ENCODE measurements at places on chromosomes 1 and 21.

DNA sequence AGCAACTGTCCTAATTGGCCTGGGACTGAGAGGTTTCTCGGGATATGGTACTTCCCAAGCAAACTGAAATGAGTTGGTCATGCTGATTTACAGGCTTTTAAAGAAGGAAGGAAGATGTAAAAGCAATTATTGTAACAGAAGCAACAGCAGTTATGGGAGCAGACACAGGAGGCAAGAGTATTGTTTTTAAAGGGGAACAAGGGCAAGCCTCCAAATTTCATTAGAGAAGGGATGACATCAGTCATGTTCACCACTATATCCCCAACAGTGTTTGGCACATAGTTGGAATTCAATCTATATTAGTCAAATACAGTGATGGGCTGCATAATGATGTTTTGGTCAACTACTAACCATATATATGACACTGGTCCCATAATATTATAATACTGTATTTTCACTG is 46.0 kb upstream of the JUN start:
- DNase-seq: no peak

GRCh38 chr1:226666692-226667091 is 72.4 kb downstream of the ITPKB start:
- no peak for DNase-seq

DNA sequence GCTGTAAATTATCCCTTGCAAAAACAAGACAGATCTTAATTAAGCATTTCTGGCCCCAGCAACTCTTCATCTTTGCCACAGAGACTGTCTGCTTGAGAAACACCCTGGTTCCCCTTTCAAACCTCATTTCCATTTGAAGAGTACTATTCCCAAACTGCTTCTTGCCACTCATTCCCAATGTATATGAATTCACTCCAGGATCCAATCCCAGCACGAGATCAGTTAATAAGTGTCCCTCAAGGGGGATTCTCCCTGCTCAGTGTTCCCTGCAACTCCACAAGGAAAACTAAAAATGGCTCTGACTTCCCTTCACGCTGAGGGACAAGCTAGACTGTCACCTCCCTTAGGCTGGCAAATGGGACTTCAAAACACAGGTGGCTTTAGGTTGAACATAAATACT is 173.2 kb downstream of the SIPA1L2 start:
- no peak for DNase-seq

- DNase-seq: no peak
Measured at GRCh38 chr21:33302796-33303195, 22.0 kb upstream of the IFNAR1 start.

DNA sequence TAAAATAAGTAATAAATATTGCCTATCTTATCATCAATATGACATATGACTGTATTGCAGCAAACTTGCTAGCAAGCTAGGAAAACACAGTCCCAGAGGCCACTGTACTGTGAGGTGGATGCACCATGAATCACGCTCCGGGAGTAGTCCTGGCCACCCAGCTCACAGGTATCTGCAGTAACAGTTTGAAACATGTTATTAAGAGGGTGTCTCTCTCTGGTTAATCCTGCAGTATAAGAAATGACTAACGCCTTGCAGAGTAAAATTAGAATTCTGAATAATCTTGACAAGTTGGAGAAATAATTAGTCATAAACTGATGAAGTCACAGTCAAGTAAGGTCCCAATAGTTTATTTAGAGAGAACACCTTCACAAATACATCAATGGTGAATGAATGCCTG is 34.0 kb upstream of the DPT start:
- no peak for DNase-seq

GRCh38 chr1:237975376-237975775 is 84.7 kb upstream of the ZP4 start:
- no peak for DNase-seq

DNA sequence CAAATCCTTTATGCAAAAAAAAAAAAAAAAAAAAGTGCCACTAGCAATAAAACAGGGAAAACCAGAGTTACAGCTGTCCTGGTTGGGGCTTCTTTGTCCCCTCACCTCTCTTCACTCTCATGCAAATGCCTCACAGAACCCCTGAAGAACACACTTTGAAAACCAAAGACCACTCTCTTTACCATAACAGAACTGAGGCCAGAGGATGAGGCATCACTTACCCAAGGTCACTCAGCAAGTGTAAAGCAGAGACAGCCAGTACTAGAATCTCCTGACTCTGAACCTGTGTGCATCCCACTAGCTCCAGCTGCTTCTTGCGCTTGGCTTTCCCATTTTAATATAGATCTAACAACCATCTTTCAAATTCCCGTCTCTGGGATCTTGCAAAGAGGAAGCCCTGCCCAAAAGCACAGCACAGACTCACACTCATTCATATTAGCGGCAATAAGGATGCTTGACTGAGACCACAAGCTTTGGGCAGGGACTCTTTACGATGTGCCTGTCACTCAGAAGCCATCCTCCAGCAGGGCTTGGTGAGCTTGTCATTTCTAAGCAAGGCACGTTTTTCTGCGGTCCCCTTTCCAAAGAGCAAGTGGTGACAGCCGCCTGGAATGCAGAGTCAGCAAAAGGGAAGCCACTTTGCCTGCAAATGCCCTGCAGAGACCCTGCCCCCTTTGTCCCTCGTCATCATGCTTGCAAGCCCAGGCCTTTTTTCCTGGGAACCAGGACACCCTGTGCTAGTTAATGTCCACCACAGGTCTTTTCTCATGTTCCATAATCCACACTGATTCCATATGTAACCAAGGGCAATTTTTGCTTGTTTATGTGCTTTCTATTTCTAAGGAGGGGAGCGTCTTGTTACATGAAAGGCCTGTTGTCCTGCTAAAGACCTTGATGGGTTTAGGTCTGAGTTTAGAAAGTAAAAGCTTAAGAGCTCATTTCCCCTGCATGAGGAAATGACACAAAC is 76.5 kb upstream of the NFIA start:
- DNase-seq: no peak

GRCh38 chr1:231973830-231974229 is 347.2 kb downstream of the DISC1 start:
- no peak for DNase-seq

DNA sequence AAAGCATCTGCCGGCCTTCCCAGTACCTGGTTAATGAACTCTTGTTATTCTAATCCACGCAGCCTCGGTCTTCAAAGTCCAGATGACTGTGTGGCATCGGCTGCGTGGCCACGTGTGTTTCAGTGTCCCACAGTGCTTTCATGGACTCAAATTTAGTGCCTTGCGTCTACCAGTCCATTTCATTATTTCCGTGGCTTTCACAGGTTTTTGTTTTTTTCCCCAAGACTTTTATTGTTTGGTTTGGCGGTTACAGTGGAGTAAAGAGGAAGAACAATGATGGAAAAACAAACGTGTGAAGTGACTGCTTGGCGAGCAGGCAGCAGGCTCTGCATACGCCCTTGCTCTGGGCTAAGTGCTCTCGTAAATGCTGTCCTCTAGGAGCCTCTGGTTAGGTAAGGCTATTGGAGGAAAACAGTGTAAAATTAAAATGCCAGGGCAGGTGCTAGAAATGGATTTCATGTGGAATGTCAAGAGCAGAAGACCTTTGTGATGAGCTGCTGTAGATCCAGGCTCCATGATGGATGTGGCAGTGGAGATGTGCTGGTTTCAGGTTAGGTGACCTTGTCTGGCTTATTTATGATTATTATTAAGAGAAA is 536.3 kb downstream of the KIF26B start:
- no peak for DNase-seq

- DNase-seq: no peak
Measured at GRCh38 chr21:35622612-35623011, 437.7 kb downstream of the SETD4 start.

DNA sequence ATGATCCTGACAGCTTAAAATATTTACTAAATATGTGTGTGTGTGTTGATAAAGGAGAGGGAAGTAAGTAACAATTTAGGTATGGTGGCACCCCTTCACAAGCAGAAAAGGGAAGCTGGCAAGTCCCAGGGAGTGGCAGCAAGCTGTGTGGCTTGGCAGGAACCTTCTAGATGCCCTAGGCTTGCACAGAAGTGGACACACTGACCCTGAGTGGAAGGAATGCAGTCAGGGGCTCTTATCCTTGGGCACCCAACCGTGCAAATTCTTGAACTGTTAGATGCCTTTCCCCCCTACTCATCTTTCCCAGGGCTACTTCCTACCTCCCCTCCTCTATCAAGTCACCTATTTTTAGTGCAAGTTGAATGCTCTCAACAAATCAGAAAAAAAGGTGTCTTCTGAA is 18.9 kb downstream of the ACP6 start:
- no peak for DNase-seq

DNA sequence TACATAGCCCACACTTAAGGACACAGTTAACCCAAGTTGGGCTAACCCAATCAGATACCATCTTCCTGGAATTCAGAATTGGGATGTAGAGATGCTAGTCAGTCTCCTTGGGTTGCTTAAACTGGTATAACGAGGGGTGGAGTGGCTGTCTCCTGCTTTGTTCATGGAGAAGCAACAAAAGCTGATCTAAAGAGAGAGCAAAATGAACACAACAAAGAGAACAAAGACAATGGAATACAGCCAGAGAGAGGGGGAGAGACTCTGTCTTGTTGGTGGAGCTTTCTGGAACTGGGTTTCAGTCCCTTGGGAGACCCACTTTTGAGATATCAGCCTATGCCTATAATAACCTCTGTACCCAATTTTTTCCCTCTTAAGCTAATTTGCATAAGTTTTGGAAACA is 138.1 kb downstream of the ATG4C start:
- no peak for DNase-seq

GRCh38 chr1:5883129-5884048 is 108.8 kb downstream of the NPHP4 start:
- no peak for DNase-seq

DNA sequence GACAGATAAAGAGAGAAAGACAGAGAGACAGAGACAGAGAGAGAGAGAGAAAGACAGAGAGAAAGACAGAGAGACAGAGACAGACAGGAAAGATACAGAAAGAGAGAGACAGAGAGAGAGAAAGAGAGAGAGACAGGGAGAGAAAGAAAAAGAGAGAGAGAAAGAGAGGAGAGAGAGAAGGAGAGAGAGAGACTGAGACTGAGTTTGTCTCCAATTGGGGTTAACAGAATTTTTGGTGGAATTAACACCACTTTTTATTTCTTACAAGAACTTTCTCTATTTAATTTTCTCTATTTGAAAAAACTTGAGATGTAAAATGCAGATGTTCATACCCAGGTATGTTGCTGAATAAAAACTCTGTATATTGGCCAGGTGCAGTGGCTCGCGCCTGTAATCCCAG is 56.6 kb downstream of the FMN2 start:
- no peak for DNase-seq
